Urothelium cell line (cell line): ENCODE measurements at places on chromosomes 3 and 15.
A peak's percentile ranks its signal among the peaks of the same experiment; 100 is the strongest.

- no peak for DNase-seq
Observed at GRCh38 chr15:76815421-76815820, 89.7 kb downstream of the SCAPER start.

GRCh38 chr3:14392803-14393319 lies 9.5 kb upstream of the SLC6A6 start:
- no peak for DNase-seq

GRCh38 chr3:14725013-14725412 lies 50.1 kb downstream of the C3orf20 start:
- DNase-seq: peak; percentile 9

- DNase-seq: no peak
Observed at GRCh38 chr3:138092023-138092422, 23.4 kb downstream of the DZIP1L start.

DNA sequence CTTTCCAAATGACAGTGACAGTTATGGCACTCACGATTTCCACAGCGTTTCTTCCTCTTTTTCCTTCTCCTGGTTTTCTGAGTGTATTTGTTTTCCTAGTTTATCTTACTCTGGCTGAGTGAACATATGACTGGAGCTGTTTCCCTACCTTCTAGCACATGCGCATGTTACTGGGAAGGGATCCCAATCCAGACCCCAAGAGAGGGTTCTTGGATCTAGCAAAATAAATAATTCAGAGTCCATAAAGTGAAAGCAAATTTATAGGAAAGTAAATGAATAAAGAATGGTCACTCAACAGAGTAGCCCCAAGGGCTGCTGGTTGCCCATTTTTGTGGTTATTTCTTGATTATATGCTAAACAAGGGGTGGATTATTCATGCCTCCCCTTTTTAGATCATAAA lies 23.8 kb downstream of the METTL6 start:
- no peak for DNase-seq

GRCh38 chr3:169071003-169071402 lies 592.5 kb downstream of the MECOM start:
- DNase-seq: no peak

GRCh38 chr3:99175276-99175812 lies 273.8 kb upstream of the DCBLD2 start:
- DNase-seq: no peak

GRCh38 chr3:149623824-149624223 lies 34.0 kb downstream of the WWTR1 start:
- DNase-seq: no peak

- peak; percentile 56 for DNase-seq
Observed at GRCh38 chr3:105806359-105806758, 62.5 kb downstream of the CBLB start.

DNA sequence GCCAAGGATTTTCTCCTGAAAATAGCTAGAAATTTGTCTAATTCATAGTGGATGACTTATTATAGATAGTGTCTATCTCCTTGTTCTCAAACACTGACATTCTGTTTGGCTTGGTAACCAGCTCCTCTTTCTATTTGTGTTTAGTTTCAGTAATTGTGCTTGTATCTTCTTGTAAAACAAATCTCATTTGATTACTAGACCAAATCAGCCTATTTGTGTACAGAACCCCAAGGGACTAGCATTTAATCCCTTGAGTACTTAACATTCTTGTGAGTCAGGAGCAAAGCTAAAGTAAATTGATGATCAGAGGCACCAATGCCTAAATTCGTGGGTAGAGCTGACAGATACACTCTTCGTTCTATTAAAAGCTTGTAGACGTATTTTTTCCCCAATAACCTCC lies 306.5 kb upstream of the SLITRK3 start:
- no peak for DNase-seq

GRCh38 chr3:110343376-110343775 lies 728.2 kb upstream of the NECTIN3 start:
- DNase-seq: peak; percentile 52

DNA sequence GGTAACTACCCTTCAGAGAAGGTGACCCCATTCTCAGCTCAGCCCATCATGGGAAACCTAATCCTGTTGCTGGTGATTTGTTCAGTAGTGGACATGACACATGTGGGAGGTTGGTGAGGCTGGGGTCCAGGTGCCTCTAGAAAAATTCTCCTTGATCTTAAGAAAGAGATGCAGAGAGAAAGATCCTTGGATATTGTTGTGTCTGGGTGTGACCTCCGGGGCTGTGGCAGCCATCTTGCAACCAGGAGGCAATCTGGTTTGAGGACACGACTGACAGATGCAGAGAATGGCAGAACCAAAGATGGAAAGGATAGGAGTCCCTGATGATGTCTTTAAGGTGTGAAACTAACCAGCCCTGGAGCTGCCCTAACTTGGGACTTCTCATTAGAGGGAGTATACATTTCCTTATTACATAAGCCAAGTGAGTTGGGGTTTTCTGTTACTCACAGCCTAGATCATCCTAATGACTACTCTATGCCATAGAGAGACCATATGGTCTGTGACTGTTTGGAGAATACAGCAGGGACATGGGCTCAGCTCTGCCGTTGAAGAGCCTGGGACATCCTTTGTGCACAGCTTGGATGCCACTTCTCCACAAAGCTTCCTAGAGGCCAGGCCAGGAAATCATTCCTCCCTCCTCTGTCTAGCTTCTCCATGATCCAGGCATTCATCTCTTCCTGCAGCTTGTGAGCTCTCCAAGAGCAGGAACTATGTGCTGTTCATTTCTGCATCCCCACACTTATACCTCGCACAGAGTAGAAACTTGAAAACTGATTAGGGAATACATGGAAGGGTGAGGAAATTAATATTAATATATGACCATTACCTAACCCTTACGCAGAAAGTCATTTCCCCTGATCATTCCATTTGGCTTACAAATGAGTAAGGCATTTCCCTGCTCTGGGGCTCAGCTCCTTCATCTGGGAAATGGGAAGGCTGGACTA lies 45.9 kb downstream of the HRH1 start:
- DNase-seq: no peak

DNA sequence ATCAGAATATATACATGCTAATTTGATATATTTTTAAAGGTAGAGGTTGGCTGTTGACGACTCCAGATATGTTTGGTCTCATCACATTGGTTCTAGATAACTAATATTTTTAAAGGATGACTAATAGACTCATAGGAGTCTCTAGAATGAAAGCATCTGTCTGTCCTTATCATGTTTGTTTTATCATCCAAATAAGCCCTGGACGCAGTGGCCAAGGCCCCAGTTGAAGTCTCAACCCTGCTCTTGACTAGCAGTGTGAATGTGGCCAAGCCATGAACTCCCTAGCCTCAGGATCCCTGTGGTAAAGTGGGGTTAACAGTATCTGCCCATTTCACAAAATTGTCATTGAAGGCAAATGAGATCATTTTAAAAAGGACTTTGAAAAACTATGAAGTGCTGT lies 53.6 kb downstream of the ABHD2 start:
- DNase-seq: no peak

DNA sequence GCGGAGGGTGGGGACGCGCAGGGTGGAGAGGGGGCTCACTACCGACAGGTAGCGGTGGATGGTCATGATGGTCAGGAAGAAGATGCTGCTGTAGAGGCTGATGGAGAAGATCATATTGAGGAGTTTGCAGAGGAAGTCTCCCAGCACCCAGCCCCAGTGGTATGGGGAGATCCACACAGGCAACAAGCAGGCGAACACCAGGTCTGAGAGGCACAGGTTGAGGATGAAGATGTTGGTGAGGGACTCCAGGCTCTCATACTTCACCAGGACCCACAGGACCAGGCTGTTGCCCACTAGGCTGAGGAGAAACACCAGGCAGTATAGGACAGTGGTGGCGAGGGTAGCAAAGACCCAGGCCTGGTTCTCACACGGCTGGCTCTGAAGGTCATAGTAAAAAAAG lies 5.8 kb downstream of the XCR1 start:
- no peak for DNase-seq

GRCh38 chr3:28301688-28302087 lies 46.8 kb upstream of the ZCWPW2 start:
- no peak for DNase-seq

DNA sequence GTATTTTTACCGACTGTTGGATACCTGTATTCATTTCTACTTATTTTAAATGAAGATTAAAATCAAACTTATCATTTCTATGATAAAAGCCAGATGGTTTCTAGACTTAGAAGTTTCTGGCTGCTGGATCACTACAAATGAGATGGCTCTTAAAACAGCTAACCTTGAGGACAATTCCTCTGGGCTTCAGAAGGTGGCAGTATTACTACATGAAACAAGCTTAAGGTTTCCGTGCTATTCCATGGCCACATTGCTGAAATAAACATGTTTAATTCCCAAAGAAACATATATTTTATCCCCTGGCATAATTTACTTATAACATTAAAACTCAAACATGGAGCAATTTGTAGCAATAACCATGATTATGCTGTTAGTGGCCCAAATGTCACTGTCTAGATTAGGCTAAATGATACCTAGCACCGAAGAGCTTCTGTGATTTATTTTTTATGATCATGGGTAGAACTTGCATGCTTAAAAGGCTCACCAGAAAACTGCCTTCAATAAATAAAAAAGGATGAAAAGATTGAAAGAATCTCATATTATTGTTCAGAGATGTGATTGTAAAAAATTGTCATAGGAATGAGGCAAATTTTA lies 204.0 kb upstream of the NANOGP8 start:
- DNase-seq: peak; percentile 34

GRCh38 chr3:14481646-14482036 lies 58.5 kb downstream of the GRIP2 start:
- DNase-seq: no peak

GRCh38 chr3:160210799-160211221 lies 14.4 kb upstream of the C3orf80 start:
- peak; percentile 12 for DNase-seq

- DNase-seq: no peak
Observed at GRCh38 chr3:14238356-14238755, 59.7 kb downstream of the LSM3 start.

DNA sequence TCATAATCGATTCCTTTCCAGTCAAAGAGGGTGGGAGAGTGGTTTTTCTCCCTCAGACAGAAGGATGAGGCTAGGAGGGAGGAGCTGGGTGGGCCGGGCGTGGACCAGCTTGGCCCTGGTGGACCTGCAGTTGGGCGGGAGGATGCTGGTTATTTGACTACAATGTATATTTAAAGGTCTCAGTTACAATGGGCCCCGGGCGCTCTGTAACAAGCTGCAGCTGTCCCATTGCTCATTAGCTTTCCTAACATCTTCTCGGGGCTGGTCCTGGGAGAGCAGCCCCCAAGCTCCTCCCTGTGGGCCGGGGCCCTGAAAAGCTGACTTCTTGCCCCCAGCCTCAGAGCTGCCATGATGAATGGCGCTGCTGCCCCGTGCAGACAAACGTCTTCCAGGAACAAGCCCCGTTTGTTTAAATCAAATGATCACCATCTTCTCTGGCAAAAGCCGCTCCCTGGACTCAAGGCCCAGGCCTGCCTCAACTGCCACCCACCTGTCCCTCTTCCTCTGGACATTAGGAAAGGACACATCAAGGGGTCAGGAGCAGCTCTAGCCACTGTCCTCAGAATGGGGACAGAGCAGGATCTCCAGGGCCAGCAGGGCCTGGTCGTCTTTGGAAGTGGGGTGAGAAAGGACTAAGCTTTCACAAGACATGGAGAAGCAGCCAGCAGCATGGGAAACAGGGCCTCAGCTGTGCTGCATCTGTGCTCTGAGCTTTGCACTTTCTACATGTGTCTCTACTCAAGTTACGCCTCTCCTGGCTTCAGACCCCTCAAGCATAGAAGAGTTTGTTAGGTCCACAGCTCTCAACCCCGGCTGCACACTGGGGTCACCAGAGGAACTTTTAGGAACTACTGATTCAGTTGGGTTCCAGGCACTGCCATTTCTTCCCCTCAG lies 38.6 kb downstream of the MAGEF1 start:
- DNase-seq: no peak

DNA sequence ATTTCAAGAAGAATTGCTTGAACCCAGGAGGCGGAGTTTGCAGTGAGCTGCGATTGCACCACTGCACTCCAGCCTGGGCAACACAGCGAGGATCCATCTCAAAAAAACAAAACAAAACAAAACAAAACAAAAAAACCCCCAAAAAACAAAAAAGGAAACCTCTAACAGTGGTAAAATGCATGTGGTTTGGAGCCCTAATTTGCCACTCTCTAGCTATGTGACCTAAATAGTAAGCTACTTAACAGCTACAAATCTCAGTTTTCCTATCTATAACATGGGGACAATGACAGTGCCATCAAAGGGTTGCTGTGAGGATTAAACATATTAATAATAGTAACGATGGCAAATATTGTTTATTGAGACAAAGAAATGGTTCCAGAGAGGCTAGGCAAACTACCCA lies 119.4 kb upstream of the LMOD3 start:
- no peak for DNase-seq

DNA sequence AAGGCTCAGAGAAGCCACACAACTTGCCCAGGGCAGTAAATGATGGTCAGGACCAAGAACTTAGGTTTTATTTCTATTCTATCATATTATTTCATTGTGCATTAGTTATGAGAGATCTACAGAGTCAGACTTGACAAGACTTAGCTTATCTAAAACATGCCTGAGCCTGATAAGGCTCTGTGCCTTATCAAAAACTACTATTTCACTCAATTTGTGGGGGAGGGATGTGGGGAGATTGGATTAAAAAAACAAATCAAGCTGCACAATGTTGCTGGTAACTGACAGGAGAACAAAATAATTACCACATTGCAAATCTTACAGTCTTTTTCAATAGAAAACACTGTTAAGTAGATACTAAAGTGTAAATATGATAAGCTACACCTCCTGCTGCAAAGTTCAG lies 16.0 kb downstream of the HACD2 start:
- DNase-seq: no peak

DNA sequence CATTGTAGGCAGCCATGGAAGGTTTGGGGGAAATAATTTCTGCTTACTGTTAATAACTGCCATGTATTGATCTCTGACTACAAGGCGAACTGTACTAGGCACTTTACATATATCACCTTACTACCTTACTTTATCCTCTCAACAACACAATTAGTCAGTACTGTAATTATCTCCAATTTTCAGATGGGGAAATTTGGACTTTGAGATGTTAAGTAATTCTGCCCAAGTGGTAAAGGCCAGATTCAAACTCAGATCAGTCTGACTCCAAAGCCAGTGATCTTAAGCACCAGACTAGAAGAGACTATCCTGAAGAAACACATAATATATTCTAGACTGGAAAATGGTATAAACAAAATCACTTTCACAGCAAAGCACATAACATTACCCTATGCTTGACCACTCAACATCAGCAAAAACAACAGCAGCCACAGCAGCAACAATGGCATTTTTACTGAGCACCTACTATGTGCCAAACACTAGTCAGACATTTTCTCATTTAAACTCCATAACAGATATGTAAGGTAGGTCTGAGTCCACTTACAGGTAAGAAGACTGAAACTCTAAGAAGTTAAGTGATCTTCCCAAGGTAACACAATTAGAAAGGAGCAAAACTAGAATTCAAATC lies 13.1 kb downstream of the MTHFS start:
- DNase-seq: no peak

DNA sequence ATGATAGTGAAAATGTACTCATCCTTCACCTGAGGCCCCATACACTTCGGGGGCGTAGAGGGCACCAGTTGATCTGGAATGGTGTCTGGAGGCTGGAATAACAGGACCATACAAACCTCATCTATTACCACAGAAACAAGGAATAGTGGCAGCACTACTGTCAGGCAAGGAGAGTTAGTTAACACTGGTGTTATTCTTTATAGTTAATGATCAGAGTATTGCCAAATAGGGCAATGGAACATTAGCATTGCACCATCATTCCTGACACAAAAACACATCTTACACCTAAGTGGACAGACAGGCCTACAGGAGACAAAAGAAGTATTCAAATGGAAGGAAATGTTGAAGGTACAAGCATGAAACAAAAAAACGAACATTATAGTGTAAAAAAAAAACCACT lies 137.0 kb upstream of the UBP1 start:
- DNase-seq: no peak

- no peak for DNase-seq
Observed at GRCh38 chr15:63194880-63195568, 5.6 kb downstream of the RAB8B start.
